Right hindlimb (tissue), 1 donor: ENCODE measurements at places on chromosomes 5 and 9.

- peak; percentile 62 for DNase-seq
Measured at GRCh38 chr5:82225525-82226172, 52.5 kb downstream of the RPS23 start.

- DNase-seq = no peak
Measured at GRCh38 chr5:158840193-158840592, 259.5 kb downstream of the EBF1 start.

DNA sequence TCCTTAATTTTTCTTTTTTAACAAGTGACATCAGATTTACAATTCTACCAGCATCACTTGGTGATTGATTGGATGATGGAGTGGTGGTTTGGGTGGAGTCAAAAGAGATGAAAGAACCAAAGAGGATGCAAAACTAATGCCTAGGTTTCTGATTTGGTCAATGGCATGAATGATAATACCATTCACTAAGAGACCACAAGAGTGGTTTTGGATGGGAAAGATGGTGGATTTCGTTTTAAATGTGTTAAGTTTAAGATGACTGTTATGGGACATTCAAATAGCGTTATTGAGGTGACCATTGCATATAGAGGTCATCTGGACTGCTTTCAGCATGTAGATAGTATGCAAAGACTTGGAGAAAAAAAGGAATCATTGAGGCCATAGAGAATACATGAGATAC, 3.6 kb downstream of the SMC5 start:
- no peak for DNase-seq

GRCh38 chr5:71905834-71906711, 187.0 kb downstream of the CARTPT start:
- no peak for DNase-seq
